ENCODE measurements at places on chromosomes 3 and 15.

DNA sequence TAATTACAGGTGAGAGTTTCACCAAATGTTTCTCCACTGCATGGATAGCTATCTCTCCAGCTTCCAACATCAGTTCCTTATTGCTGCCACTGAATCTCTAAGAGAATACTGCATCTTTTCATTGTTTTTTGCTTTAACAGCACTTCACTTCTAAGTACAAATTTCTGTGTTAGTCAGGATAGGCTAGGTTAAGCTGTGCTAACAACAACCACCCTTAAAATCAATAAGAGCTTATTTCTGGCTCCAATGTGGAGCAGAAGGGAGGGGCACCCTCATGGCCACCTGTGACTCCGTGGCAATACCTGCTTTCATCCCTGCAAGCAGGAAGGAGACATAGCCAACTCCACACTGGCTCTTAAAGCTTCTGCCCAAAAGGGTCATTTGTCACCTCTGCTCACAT lies 36.4 kb upstream of the CORO2B start:
- no peaks in the 10 kb centered on the region for H3K27me3 ChIP-seq
- H3K4me3 ChIP-seq: no peak overlapping the region
- peaks cover 9% of the 10 kb centered on the region for H3K4me1 ChIP-seq
- DNase-seq: no peak

GRCh38 chr3:21462141-21462540 lies 288.9 kb downstream of the ZNF385D start:
- no peaks in the 10 kb centered on the region for H3K36me3 ChIP-seq
- no peaks in the 10 kb centered on the region for H3K27me3 ChIP-seq
- no peak overlapping the region for H3K4me3 ChIP-seq
- no peak overlapping the region for H3K27ac ChIP-seq
- DNase-seq: no peak

- H3K4me1 ChIP-seq: peaks cover 12% of the 10 kb centered on the region
- peak overlapping the region; percentile 37 for H3K4me3 ChIP-seq
- no peak overlapping the region for H3K27ac ChIP-seq
- H3K27me3 ChIP-seq: no peaks in the 10 kb centered on the region
- no peaks in the 10 kb centered on the region for H3K36me3 ChIP-seq
These were observed 364.0 kb upstream of the RBMS3 start for GRCh38 chr3:28916713-28917499.

- H3K27ac ChIP-seq: no peak overlapping the region
- no peaks in the 10 kb centered on the region for H3K36me3 ChIP-seq
- no peak overlapping the region for H3K4me3 ChIP-seq
- no peaks in the 10 kb centered on the region for H3K4me1 ChIP-seq
These were observed 338.1 kb downstream of the EFHB start for GRCh38 chr3:19595884-19596283.

GRCh38 chr15:66102563-66103292 lies 150.8 kb downstream of the MEGF11 start:
- no peak overlapping the region for H3K27ac ChIP-seq
- H3K4me1 ChIP-seq: peaks cover 4% of the 10 kb centered on the region
- H3K4me3 ChIP-seq: no peak overlapping the region
- no peaks in the 10 kb centered on the region for H3K36me3 ChIP-seq

- H3K27ac ChIP-seq: no peak overlapping the region
- no peaks in the 10 kb centered on the region for H3K27me3 ChIP-seq
- no peaks in the 10 kb centered on the region for H3K4me1 ChIP-seq
These were observed 15.2 kb downstream of the DAZL start for GRCh38 chr3:16589867-16590624.

GRCh38 chr3:116391296-116392201 lies 53.7 kb downstream of the LSAMP start:
- no peak overlapping the region for H3K4me3 ChIP-seq
- no peaks in the 10 kb centered on the region for H3K4me1 ChIP-seq
- no peak for DNase-seq

- no peaks in the 10 kb centered on the region for H3K27me3 ChIP-seq
- peaks cover 29% of the 10 kb centered on the region for H3K36me3 ChIP-seq
- no peak overlapping the region for H3K4me3 ChIP-seq
- H3K27ac ChIP-seq: no peak overlapping the region
These were observed 45.0 kb downstream of the SNRK start for GRCh38 chr3:43331381-43331780.

- peaks cover 7% of the 10 kb centered on the region for H3K4me1 ChIP-seq
- no peaks in the 10 kb centered on the region for H3K36me3 ChIP-seq
- peak overlapping the region; percentile 45 for H3K4me3 ChIP-seq
- H3K27me3 ChIP-seq: no peaks in the 10 kb centered on the region
- no peak overlapping the region for H3K27ac ChIP-seq
- no peak for DNase-seq
These were observed 77.7 kb upstream of the FAM174B start for GRCh38 chr15:92733090-92733933.

GRCh38 chr15:63288778-63289378 lies 11.5 kb downstream of the APH1B start:
- no peak overlapping the region for H3K27ac ChIP-seq
- H3K4me3 ChIP-seq: no peak overlapping the region
- no peaks in the 10 kb centered on the region for H3K27me3 ChIP-seq
- H3K36me3 ChIP-seq: peaks cover 20% of the 10 kb centered on the region

DNA sequence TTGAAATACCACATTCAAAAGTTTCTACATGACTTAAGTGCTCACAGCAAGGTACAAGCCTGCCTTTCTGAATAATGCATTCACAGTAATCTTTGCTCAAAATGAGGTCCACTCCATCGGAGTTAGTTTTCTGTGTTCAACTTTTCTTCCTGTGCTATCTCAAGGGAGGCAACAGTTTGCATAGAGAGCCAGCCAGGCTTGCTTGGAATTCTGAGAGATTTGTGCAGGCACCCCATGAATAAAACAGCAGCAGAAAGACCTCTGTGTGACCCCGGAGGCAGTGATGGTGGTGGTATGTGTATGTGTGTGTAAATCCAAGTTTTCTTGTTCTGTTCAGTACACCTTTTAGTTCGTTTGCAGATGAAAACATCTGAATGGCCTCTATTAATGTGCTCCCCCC lies 124.0 kb downstream of the ADAMTS9 start:
- no peaks in the 10 kb centered on the region for H3K36me3 ChIP-seq
- no peaks in the 10 kb centered on the region for H3K4me1 ChIP-seq
- no peak overlapping the region for H3K4me3 ChIP-seq
- no peak for DNase-seq
- no peaks in the 10 kb centered on the region for H3K27me3 ChIP-seq

DNA sequence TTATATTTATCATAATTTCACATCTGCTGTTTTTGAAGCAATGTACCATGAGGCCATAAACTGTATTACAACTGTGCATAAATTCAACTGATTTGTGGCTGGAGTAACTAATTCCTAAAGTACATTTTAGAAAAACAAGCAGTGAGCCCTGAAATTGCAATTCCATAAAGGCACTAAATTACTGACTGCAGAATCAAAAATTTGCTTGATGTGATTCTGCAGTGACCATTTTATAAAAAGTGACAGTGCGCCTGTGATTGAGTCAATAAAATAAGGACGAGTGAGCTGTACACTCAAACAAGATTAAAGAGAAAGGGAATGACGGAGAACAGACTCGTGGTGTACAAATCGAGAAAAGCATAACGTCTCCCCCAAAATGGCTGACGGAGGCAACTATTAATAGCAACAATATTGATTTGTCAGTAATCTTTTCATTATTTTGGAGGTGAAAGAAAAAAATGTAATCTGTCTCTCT lies 121.4 kb upstream of the MEIS2 start:
- no peak overlapping the region for H3K4me3 ChIP-seq
- DNase-seq: no peak
- no peaks in the 10 kb centered on the region for H3K27me3 ChIP-seq

GRCh38 chr3:48194446-48195071 lies 6.3 kb upstream of the CDC25A start:
- no peaks in the 10 kb centered on the region for H3K36me3 ChIP-seq
- no peak overlapping the region for H3K4me3 ChIP-seq
- H3K27ac ChIP-seq: no peak overlapping the region
- H3K4me1 ChIP-seq: peaks cover 9% of the 10 kb centered on the region
- no peaks in the 10 kb centered on the region for H3K27me3 ChIP-seq

GRCh38 chr3:33437556-33438283 lies 2.5 kb downstream of the UBP1 start:
- no peak for DNase-seq
- H3K27me3 ChIP-seq: no peaks in the 10 kb centered on the region
- H3K4me1 ChIP-seq: peaks cover 48% of the 10 kb centered on the region
- no peaks in the 10 kb centered on the region for H3K36me3 ChIP-seq
- H3K27ac ChIP-seq: peak overlapping the region; percentile 95

DNA sequence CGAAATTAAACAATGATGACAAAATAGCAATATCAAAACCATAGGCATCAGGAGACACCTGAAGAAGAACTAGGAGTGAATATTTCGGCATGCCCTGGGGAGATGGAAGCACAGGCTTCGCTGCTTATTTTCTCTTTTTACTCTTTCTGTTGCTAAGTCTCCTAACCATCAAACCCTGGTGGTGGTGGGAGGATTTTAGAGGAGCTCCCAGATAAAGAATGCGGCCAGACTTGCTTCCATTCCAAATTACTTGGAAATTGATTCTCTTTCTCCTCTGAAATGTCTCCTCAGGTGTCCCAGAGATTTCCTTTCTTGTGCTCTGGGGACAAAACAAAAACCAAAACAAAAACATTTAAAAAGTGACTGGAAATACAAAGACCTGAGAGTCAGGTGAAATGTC lies 243.0 kb downstream of the KBTBD8 start:
- no peaks in the 10 kb centered on the region for H3K27me3 ChIP-seq
- no peak overlapping the region for H3K27ac ChIP-seq
- no peak overlapping the region for H3K4me3 ChIP-seq

All from suprapubic skin (tissue), 4 donors.